ENCODE measurements at places on chromosomes 2 and 18. TPM values are rescaled to one million over a fixed set of nuclear protein-coding genes. Genes with fewer than 3 reads are reported as not detected.

DNA sequence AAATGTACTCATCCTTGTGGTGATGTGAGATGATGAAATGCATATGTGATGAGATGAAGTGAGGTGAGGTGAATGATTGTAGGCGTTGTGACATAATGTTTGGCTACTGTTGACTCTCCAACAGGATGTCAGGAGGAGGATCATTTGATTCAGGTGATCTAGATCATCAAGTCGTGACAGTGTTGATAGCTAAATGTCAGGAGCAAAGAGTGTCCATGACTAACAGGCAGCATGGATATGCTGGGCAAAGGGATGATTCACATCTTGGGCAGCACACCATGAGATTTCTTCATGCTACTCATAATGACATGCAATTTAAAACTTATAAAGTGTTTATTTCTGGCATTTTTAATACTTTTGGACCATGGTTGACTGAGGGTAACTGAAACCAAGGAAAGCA lies 40.2 kb upstream of the UBXN4 start:
- no peak for DNase-seq

- no peak for DNase-seq
These were observed 16.4 kb upstream of the C1QL2 start for GRCh38 chr2:119174993-119175347.

DNA sequence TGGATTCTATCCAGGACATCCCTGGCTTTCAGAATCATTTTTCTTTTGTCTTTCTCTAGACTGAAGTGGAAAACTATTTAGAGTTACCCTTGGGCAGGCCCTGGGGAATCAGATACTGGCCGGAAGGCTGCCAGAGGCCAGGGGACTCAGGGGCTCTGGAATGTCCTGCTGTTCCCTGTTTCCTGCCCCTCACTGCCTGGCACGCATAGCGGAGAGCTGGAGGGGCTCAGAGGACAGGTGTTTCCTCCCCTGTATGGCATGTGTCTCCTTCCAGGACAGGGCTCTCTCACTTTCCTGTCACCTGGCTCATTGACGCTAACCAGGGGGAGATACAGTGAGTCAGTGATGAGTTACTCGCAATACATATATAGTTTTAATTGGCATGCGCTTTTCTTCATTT lies 38.8 kb downstream of the DYSF start:
- DNase-seq: no peak

MTCL1 gene
- 5.3 TPM for total RNA-seq

DNA sequence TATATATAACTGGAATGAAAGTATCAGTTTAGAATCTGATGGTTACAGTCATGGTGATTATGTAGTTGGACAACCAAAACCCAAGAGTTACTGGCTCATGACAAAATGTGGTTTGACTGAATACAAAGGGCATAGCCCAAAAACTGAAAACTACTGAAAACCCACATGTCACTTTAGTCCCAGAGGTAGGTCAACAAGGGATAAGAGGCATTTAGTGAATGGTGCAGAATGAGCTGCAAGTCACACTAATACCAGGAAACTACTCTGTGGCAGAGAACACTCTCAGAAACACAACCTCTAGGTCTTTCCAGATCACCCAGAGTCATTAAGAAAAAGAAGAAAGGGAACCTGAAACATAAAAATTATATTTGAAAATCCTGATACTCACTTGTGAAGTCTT lies 154.5 kb downstream of the AGPS start:
- DNase-seq: no peak

DNA sequence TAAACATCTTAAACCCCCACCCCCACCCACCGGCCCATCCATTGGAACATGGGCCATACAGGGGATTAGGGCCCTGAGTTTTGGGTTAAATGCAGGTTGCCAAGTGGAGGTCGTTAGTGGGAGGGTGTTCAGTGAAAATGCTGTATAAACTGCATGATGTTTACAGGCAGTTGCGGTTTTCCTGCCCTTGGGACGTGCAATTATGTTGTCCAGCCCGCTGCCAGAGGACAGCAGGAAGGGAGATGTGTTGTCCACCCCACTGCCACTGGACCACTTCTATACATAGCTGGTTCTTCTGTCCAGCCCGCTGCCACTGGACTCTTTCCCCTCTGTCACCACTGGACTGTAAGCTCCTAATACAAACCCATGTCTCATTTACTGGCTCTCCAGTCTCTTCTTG lies 2.7 kb upstream of the LAPTM4A start:
- DNase-seq: no peak

- no peak for DNase-seq
These were observed 37.8 kb downstream of the RRM2 start for GRCh38 chr2:10160203-10160955.

RAB17 gene
- 0.74 TPM for total RNA-seq

CDH20 gene
- total RNA-seq: not detected

GRCh38 chr2:186575856-186576255 lies 14.0 kb upstream of the ITGAV start:
- DNase-seq: no peak

- DNase-seq: no peak
These were observed 63.3 kb downstream of the MDH1 start for GRCh38 chr2:63651861-63652651.

NLRC4 gene
- 1.6 TPM for total RNA-seq

CCT4 gene
- 89.7 TPM for total RNA-seq

All from right cardiac atrium (tissue), 5 donors.